Esophagus squamous epithelium (tissue), 5 donors: ENCODE measurements at places on chromosomes 12 and 14.

DNA sequence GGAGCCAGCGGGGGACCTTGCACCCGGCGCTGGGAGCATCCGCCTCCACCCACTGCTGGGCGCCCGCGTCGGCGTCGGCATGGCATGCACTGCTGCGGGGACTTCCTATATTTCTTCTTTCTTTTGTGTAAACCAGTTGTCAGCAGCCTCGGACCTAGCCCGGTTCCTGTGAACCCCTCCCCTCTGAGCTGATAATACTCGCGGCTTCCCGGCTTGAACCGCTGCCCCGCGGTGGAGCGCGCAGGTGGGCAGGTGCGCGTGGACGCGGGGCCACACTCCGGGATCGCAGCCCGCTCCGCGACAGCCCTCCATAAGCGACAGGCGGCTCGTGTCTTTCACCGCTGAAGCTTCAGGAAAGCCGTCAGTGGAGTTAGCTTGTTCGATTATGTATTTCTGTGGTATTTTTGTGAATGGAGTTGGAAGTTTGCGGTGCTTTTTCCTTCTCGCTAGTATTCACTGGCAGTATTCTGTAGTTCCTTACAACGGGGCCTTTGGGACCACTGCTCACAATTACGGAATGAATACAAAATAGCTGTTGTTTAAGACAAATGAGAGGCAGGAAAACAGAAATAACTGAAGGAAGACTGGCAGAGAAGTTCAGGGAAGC, 870 bp downstream of the BMAL2 start:
- no peak for DNase-seq
- peak overlapping the region; percentile 76 for H3K4me3 ChIP-seq
- peak overlapping the region; percentile 83 for H3K27ac ChIP-seq

- H3K36me3 ChIP-seq = no peaks in the 10 kb centered on the region
- no peaks in the 10 kb centered on the region for H3K4me1 ChIP-seq
- DNase-seq = no peak
- no peaks in the 10 kb centered on the region for H3K27me3 ChIP-seq
- no peak overlapping the region for H3K4me3 ChIP-seq
Observed at GRCh38 chr14:69860221-69860620, 19.0 kb upstream of the SMOC1 start.

DNA sequence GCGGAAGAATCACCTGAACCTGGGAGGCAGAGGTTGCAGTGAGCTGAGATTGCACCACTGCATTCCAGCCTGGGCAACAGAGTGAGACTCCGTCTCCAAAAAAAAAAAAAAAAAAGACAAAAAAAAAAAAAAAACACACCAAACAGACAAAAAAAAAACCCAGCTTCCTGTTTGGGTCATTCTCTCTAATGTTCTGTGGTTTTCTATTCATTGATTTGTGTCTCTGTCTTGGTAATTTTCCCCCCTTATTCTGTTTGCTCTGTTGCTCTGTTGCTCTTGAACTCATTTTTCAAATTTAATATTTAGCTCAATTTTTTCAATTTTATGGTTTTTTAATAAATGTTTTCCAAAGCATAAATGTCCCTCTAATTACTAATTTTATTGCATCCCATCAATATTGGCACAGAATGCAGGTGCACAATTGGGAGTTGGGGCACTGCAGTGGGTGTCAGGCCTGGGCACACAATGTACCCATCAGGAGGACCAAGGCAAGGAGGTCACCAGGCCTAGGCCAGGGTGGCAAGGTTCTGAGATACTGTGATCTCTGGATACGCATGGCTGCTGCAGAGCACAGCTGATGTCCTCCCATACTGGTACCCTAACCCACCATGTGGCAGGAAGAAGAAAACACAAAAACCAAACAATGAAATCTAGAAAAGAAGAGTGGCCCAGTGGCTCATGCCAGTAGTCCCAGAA, 8.0 kb upstream of the GNPTAB start:
- no peaks in the 10 kb centered on the region for H3K4me1 ChIP-seq
- H3K27ac ChIP-seq = no peak overlapping the region
- H3K36me3 ChIP-seq = no peaks in the 10 kb centered on the region

DNA sequence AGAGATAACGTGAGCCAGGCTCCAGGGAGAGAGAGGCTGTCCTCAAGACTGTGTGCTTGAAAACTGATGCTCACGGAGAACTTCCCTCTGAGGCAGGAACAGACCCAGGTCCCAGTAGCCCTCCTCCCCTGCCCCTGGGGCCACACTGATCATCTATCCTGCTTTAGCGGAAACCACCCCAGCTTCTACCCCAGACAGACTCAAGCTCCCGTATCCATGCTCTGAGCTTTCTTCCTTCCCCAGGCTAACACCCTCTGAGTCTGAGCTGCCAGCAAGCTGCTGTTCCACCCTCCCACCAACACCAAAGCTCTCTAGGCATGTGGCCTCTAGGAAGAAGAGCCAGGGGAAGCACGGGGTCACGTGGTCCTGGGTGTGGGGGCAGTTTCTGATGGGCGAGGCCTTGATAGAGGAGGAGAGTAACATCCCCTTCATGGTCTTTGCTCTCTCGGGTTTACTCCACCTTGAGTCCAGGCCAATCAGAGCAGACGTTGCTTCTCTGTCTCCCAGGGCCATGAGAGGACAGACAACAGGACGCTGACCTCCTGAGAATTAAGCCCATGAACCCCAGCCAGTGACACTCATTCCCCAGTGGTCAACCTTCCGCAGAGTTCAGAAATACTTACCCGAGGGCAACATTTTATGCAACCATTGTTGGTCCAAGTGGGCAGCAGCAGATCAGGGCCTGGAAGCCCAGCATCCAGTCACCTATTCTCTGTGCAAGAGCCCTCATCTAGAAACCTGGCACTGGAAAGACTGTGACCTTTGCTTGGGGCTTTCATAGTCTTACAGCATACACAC, 1.4 kb downstream of the PCK2 start:
- no peaks in the 10 kb centered on the region for H3K36me3 ChIP-seq
- H3K27ac ChIP-seq = peak overlapping the region; percentile 98
- H3K27me3 ChIP-seq = no peaks in the 10 kb centered on the region
- no peak for DNase-seq
- peaks cover 30% of the 10 kb centered on the region for H3K4me1 ChIP-seq

DNA sequence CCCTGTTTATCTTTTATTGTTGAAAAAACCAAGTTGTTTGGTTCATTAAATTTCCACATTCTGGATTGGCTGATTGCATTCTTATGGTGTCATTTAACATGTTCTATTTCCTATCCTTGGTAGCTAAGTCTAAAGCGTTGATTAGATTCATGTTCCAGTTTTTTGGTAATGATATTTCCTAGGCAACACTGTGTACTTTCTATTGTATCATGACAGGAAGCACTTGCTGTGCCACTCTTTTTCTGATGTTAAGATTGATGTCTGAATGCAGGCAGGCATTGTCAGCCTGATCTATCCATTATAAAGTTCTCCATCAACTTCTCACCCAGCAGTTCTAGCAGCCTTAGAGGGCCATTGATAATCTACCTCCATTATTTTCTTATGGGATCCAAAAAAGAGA, 91.1 kb upstream of the ARID2 start:
- H3K27me3 ChIP-seq = no peaks in the 10 kb centered on the region
- no peaks in the 10 kb centered on the region for H3K4me1 ChIP-seq

DNA sequence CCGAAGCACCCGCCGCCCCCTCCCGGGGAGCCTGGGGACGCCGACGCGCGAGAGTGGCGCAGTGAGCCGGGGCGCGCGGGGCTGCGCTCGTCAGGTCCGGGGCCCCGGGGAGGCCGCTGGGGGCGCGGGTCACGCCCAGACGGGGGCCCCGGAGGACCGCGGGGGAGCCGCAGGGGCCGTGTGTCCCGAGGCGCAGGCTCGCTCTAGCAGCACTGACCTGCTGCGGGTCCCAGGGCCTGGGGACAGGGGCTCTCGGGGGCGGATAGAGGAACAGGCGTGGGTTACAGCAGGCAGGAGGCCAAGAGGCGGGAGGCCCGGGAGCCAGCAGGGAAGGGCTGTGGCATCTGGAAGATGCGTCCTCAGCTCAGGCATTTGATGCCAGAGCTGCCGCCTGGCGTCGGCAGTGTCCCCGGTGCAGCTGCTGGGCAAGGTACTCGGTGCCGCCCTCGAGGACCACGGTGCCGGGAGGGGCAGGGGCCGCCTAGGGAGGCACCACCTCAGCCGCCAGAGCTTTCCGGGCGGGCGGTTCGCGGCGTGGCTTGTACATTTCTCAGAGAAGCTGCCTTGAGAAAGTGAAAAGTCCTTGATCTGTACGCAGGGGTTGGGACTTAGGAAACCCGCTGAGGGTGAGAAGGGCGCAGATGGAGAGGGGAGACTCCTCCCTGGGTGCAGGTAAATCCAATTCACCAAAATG, 1.2 kb downstream of the WNT5B start:
- peak overlapping the region; percentile 83 for H3K4me3 ChIP-seq
- peak overlapping the region; percentile 76 for H3K27ac ChIP-seq
- no peaks in the 10 kb centered on the region for H3K36me3 ChIP-seq
- DNase-seq = no peak

DNA sequence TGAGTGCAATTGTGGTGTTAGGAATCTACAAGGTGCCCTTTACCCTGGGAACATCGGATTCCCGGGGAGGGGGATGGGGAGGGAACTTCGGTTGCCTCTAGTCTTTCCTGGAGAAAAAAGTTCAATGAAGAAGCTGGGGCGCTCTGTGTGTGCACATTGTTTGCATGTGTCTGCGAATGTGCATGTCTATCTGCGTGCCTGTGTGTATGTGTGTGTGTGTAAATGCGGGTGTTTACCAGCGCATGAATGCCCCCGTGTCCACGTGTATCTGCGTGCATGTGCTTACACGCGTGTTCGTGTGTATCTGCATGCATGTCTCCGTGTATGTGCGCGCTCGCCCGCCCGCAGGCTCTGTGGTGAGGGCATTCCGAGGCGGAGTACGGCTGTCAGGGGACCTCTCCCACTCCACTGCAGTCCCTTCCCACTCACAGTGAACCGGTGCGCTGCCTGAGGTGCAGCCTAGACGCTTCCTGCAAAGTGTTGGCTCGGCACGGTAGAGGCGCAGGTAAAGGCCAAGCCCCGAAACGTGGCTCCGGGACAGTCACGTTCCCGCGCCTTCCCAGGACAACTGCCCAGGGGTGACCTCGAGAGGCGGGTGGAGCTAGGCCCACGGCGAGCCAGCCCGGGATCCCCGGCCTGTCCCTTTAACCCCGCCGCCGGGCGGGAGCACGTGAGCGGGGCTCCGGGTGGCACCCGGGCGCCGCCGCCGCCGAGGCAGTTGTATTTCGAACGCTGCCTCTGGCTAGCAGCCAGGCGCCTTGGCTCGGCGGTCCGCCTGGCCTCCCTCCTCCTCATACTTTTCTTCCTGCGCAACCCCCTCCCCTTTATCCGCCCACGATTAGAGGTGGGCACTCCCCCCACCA, 539 bp upstream of the HMGA2 start:
- peaks cover 13% of the 10 kb centered on the region for H3K27me3 ChIP-seq
- no peak for DNase-seq

DNA sequence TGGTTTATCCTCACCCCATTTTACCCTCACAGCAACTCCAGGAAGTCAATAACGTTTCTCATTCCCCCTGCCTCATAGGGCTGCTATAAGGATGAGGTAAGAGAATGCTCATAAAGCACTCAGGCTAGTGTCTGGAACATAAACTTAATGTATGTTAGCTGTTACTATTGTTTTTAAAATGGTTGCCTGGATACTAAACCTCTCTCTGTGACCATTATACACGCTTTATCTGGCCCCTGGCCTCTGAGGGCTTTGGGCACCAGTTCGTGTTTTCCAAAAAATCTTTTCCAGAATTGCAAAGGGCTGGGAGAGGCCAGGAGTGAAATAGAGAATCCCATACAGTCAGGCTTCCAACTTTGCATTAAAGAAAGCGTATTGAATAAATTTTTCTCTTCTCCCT, 113.9 kb downstream of the KTN1 start:
- H3K27ac ChIP-seq = no peak overlapping the region
- H3K36me3 ChIP-seq = no peaks in the 10 kb centered on the region
- no peak overlapping the region for H3K4me3 ChIP-seq
- no peak for DNase-seq
- H3K4me1 ChIP-seq = no peaks in the 10 kb centered on the region

DNA sequence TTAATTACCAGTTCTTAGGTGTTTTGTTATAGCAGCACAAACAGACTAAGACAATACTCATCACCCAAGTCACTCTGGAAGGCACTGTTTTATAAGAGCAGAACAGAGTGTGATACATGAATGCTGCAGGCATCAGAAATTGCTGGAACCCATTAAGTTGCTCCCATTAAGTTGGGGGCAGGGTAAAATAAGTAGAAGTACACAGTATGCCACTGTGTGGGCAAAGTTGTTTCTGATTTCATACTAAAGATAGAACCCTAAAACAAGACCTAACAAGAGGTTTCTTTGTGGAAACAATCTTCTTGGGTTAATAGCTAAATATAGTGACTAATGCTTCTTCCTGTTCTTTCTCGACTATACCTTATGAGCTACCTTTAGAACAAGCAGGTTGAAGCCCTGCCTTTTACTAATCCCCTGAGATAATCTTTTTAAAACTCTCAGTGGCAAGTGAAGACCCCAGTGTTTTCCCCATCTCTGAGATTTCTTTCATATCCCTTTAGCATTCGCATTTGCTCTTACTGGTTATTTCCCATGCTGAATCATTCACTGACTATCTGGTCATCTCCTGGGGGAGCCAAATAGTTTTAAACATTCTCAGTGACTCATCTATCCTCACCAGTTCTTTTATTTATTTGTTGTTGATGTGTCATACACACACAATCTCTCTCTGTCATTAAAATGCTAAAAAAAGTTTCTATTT, 52.3 kb downstream of the SOCS2 start:
- H3K27me3 ChIP-seq = no peaks in the 10 kb centered on the region
- no peak overlapping the region for H3K4me3 ChIP-seq
- H3K27ac ChIP-seq = peak overlapping the region; percentile 39

DNA sequence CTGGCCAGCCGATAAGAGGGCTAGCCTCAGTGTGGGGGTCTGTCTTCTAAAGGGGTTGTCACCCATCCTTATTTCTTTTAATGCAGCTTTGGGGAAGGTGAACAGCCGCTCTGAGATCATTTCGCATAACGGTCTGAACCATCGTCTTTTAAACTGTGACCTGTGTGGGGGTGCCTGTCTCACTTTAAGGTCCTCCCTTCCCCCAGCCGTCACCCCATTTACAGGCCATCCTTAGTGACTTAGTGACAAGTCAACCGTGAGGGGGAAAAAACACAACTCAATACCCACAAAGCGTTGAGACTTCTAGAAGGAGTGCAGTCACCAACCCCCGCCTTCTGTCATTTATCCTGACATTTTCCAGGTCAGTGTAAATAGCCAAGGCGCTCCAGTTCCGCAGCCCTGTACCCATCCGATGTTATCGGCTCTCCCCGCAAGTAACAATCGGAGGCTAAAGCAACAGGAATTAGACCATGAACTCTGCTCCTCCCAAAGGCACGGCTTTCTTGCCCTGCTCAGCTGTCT, 505 bp upstream of the DENND5B start:
- H3K27ac ChIP-seq = peak overlapping the region; percentile 85
- no peak for DNase-seq
- H3K4me1 ChIP-seq = no peaks in the 10 kb centered on the region
- H3K36me3 ChIP-seq = no peaks in the 10 kb centered on the region
- H3K27me3 ChIP-seq = no peaks in the 10 kb centered on the region

DNA sequence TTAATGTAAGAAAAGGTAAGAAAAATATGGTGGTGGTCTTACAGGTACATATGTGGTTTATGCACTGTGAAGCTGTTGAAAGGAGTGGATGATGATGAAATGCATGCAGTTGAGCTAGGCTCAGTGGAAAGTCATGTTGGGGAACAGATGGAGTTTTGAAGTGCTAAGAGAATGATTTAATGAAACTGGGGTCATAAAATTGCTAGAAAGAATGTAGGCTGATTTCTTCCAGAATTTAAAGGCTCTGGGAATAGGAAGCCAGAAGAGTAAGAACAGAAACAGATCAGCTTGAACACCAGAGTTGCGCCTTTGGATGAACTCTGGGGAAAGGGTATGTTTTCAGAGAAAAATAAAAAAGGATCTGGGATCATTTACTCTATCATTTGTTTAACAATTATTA, 146.5 kb downstream of the MON2 start:
- H3K4me3 ChIP-seq = no peak overlapping the region
- no peak for DNase-seq
- no peaks in the 10 kb centered on the region for H3K4me1 ChIP-seq
- no peak overlapping the region for H3K27ac ChIP-seq
- peaks cover 5% of the 10 kb centered on the region for H3K36me3 ChIP-seq
- no peaks in the 10 kb centered on the region for H3K27me3 ChIP-seq
